Gastroesophageal sphincter (tissue), 4 donors: ENCODE measurements at places on chromosomes 11 and 22. TPM values are rescaled to one million over a fixed set of nuclear protein-coding genes. Genes with fewer than 3 reads are reported as not detected.
A peak's percentile ranks its signal among the peaks of the same experiment; 100 is the strongest.

- no peak for ATAC-seq
Measured at GRCh38 chr11:64128255-64129006, 37.5 kb downstream of the MACROD1 start.

DNA sequence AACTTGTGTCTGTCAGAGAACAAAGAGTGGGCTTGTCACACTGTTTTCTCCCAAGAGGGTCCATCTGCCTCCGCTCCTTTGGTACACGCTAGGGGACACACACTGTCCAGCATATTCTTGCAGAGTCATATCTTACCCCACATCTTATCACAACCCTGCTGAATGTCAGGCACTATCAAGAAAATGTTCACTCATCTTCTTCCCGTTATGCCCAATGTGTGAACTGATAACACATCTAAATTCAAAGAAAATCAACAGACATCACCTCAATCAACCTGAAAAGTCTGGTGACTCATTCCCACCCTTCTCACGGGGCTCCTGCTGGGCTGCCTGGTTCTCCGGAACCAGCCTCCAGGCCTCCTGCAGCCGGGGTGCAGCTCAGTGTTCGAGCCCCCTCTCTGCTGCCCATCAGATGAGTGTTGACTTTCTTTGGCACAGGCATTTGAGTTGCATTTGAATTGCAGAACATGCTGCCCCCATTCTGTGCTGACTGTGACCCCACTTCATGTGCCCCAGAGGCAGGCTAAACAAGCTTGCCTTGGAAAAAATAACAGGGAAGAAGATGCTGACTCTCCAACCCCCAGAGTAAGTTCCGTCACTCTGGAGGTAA is 19.4 kb downstream of the GRAP2 start:
- ATAC-seq, result no peak

- no peak for ATAC-seq
Measured at GRCh38 chr22:22811016-22812009, 76.3 kb upstream of the IGLL5 start.

DNA sequence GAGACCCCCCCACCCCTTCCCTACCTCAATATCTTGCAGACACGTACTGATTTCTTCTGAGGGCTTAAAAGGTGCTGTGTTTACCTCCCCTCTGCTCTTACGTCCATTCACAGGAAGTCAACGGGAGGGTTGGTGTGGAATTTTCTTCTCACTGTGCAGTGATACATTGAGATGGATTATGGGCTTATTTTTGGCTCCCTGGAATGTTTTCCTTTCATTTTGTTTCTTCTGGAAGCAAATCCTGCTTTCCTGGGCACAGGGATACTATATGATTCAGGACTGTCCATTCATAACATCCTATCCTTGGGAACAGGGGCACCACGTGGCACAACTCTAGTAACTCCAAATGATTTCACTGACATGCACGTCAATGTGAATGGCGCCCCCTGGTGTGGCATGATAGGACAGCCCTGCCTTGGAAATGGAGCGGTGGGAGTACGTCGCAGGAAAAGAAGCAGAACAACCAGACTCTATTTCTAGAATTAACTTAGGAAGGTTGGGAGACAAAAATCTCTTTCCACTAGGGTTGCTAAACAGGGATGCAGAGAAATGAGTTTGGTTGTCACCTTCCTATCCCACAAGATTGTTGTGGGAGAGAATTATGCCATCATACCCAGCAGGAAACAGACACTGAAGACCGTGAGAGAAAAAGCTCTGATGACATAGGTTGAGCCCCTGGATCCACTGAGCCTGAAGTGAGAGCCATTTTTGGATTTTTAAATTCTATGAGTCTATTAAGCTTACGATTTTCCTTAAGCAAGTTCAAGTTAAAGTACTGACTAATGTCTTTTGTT is 146.5 kb upstream of the RAG2 start:
- peak; percentile 44 for ATAC-seq

GRCh38 chr11:34040571-34040970 is 11.0 kb upstream of the CAPRIN1 start:
- no peak for ATAC-seq

DNA sequence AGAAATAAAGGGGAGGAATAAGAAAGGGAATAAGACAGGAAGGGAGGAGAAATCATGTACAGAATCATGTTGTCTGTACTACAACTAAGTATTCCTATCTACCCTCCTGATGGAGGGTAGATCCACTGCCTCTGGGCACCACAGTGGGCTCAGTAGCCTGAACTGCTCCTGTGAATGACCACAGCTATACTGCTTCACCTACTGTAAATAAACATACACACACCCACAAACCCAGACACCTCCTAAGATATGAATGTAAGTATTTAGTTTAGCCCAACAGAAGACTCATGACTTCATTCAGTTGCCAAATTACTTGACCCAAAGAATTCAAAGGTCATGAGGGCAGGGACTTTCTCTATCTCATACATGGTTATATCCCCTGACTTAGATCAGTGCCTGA is 177.3 kb upstream of the C11orf58 start:
- ATAC-seq, result no peak

DNA sequence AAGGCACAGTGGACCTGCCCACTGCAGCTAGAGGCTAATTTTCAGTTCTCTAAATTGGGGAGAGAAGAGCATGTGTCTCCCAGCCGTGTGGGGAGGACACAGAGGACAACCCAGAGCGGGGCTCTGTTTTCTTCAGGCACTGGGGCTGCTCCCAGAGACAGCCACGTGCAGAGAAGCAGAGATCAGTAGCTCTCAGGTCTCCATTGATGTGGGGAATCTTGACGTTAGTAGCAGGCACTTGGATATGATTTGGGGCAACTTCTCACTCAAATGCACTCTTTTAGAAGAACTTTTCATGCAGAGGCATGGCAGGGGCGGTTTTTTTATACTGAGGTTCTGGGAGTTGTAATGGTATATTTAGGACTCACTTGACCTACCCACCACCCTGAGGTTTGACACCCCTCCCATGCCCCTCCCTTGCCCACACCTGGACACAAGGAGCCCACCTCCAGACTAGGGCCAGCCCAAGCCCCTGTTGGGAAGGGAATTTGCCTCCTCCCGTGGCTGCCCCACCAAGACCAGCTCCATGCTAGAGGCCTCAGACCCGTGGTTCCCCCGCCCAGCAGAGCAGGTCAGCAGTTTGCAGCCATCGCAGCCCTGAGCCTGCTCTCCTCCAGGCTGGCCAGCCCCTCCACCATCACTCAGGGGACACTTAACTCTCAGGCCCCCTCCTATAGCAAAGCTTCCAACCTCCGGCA is 94.2 kb upstream of the RTL6 start:
- no peak for ATAC-seq

DNA sequence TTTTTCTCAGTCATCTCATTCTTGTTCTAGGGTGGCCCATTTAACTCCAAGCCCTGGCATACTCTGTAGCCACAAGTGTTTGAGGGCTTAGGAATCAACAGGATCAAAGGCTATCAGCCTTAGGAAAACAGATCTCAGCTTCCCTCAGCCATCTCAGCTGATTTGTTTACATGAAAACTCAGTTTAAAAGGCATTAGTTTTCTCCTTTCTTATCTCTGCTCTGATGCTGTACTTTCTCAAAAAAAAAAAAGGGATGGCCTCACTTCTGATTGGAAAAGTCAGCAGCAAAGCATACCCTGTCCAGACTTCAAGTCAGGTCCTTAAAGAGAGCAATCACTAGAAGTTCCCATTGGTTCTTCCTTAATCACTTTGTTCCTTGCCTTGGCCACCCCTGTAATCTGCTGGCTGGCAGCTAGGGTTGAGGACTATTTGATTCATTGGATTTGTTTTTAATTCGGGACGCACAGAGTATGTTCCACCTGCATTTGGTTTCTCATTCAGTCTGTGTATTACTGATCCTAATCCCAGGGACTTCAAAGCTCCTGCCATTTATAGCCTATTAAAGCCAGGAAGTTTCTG is 102.8 kb downstream of the EXT2 start:
- ATAC-seq, result no peak

GRCh38 chr11:72221386-72222075 is 3.0 kb upstream of the INPPL1 start:
- ATAC-seq, result no peak

GRCh38 chr11:15565880-15566279 is 451.2 kb downstream of the INSC start:
- ATAC-seq, result no peak

DNA sequence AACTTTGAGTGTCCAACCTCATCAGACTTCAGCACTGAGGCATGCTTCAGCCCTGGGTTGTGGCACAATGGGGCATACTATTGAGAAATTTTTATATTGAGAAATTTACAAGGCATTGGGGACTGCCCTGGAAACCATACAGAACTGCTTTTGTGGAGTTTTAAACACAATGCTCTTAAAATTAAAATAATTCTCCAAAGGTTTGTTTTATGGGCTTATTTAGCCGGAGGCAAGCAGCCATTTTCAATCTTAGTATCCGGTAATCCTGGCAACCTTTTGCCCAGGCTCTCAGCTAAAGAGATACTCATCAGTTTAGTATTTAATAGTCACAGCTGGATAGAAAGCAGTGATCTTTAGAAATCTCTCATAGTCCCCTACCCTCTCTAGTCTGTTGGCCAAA is 3.1 kb upstream of the EXPH5 start:
- ATAC-seq, result no peak

DNA sequence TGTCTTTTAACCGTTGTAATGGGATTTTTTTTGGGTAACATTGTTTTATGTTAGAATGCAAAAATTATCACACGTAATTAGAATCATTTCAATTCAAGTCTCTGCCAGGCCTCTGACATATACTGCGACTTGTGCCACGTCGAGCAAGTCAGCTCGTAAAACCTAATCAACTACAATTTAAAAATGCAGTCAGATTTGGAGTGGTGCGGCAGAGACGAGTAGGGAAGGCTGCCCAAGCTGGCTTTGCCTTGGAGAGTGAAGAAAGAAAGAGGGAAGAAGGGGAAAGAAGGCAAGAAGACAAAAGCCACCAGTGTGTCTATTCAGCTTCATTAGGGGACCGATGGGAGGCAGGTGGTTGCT is 110.7 kb downstream of the MIAT start:
- no peak for ATAC-seq

DNA sequence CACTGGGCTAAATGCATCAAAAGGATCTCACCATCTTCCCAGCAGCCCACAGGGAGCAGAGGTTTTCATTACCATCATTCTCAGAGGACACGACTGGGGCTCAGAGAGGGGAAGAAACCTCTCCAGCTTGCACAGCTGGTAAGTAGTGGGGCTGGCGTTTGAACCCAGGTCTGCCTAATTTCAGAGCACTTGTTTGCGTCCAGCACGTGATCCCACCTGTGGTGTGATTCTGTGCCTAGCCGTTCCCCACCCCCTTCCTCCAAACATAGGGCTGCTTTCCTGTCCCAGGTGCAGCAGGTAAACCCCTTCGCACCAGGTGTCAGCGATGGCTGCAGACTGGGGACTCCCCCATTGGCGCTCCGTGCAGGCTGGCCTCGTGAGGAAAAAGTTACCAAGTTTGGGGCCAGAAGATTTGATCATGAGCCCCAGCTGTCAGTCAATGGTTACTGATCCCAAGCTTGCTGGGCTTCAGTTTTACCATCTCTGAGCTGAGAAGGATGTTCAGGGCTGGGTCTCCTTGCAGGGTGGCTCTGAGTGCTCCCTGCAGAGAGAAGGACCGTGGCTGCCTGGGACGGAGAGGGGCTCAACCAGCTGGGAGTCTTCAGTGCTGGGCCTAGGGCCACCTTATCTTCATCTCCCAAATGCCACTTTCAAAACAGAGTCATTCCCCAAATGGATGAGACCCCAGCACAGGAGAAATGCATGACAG is 445.6 kb downstream of the TBC1D22A start:
- no peak for ATAC-seq

GRCh38 chr11:61923166-61924063 is 6.0 kb upstream of the RAB3IL1 start:
- ATAC-seq, result peak; percentile 85

- no peak for ATAC-seq
Measured at GRCh38 chr11:12031856-12032544, 23.6 kb upstream of the DKK3 start.

GRCh38 chr11:12160231-12160630 is 49.8 kb downstream of the MICAL2 start:
- no peak for ATAC-seq

- no peak for ATAC-seq
Measured at GRCh38 chr11:69121021-69121420, 34.7 kb upstream of the SMIM38 start.

- no peak for ATAC-seq
Measured at GRCh38 chr22:25223269-25223850, 3.9 kb downstream of the CRYBB2 start.

- no peak for ATAC-seq
Measured at GRCh38 chr22:24200619-24201212, 19.4 kb downstream of the SUSD2 start.

DNA sequence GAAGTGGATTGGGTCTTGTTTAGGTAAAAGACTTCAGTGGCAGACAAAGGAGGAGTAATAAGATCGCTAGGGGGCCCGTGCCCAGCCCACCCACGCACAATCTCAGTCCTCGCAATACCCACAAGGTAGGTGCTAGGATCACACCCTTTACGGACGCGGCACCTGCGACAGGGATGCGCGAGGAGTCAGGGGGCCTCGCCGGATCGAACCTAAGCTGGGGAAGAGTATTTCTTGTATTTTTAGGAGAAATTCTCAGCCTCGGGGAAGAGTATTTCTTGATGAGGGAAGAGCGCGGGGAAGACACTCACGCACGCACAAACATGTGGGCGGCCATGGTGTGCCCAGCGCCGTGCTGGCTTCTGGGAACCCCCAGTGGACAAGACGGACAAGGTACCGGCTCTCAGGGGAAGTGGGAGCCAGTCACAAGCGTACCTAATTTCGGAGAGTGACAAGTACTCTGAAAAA is 745 bp upstream of the FAM118A start:
- no peak for ATAC-seq

- ATAC-seq, result peak; percentile 82
Measured at GRCh38 chr22:45225732-45226502, 14.8 kb downstream of the KIAA0930 start.

DNA sequence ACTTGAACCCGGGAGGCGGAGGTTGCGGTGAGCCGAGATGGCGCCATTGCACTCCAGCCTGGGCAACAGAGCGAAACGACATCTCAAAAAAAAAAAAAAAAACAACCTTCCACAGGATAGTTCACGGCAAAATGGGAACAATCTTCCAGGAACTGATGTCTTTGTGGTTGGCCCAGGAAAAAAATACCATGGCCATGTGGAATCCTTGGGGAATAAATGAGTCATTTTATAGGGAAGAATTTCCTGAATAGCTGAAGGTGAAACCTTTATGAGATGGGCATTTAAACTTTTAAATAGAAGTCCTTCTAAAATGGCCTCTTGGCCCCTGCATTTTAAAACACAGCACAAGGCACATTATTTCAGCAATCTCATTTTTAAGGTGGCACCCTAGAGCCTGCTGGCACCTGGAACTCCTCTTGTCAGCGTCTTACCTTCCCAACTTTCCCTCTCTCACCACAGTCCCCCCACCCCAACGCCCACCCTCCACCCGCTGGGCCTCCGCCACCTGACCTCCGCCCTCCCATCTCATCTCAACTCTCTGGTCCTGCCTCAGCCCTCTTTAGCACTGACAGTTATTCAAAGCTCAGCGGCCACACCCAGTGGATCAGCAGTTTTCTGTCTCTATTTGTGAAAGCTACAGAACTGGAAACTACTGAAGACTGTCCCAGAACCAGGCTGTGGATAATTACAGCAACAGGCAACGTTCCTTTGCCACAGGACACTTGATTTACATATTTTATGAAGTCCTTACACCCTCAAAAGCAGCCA is 43.1 kb downstream of the SCGB1A1 start:
- no peak for ATAC-seq

- no peak for ATAC-seq
Measured at GRCh38 chr11:122341477-122341876, 225.5 kb upstream of the BLID start.

Gene TMEM45B
- total RNA-seq, result 3.9 TPM

Gene OTOG
- total RNA-seq, result not detected

Gene NCAM1
- total RNA-seq, result 56.3 TPM

Gene CD248
- total RNA-seq, result 23.1 TPM

Gene TRIM64
- not detected for total RNA-seq

Gene MMP11
- total RNA-seq, result 10.9 TPM

Gene RIC3
- 33.2 TPM for total RNA-seq

Gene VWCE
- 1.0 TPM for total RNA-seq

Gene TBC1D10A
- total RNA-seq, result 25.7 TPM
